ENCODE measurements at places on chromosomes 7 and 10.

GRCh38 chr10:119706521-119707278, 19.1 kb upstream of the INPP5F start:
- DNase-seq = no peak

DNA sequence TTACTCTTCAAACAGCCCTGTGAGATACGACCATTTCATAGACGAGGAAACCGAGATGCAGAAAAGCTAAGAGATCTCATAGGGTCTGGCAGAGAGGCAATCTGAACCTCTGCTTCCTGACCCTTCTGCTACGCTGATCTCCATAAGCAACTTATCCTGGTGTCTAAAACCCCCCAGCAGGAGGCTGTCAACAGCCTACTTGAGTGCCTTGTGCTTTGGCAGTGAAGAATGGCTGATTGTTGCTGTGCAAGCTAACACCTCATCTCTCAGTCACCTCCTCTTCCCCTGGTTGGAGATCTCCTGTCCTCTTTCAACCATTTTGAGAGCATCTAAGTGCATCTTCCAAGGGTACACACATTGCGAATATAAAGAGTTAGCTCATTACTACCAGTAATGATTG, 86.2 kb downstream of the AOAH start:
- no peak for DNase-seq

DNA sequence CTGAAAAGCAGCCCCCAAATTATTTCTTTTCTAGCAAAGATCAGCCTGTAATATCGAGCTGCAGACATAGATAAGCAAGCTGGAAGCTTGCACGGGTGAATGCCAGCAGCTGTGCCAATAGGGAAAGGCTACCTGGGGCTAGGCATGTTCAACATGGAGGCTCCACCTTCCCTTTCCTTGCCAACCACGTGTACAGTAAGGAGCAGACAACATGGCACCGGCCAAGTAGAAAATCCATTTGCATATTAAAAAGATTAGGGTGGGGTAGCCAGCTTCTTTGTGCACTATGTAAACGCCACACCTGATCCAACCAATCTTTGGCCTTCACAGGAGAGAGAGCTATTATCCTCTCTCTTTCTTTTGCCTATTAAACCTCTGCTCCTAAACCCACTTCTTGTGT, 56.7 kb upstream of the SEPHS1 start:
- DNase-seq = no peak

- DNase-seq = no peak
Observed at GRCh38 chr10:121683816-121684215, 85.6 kb upstream of the FGFR2 start.

DNA sequence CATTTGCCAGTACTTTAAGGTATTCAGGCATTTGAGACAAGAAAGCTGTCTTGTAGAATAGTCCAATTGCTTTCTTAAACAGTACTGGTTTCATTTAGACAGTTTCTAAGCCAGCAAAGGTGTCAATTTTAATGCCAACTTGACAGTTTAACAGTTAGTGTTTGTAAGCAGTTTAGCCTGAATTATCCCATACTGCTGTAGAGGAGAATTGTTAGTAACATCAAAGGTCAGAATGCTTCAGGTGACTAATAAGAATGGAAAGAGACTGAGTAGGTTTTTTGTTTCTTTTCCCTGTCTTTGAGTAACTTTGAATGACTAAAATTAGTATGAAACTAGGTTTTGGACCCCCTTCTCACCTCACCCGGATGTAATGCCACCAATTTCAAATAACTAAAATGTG, 29.5 kb upstream of the VDAC2 start:
- no peak for DNase-seq

DNA sequence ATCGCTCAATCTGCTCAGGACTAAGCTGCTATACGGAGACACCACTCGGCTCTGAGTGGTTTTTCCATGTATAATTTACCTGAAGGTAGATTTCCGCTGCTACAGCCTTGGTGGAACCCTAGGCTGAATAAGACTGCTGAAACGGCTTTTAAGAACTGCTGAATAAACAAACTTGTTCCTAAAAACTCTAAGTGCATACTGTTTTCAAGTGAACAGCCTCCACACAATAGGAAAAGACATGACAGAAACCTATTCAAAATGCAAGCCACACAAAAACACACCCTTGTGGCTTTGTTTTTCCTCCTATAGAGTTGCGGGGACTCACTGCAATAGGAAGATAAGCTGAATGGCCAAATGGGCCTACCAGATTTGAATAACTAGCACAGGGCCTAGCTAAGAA, 117.2 kb downstream of the UBE2H start:
- DNase-seq = no peak

DNA sequence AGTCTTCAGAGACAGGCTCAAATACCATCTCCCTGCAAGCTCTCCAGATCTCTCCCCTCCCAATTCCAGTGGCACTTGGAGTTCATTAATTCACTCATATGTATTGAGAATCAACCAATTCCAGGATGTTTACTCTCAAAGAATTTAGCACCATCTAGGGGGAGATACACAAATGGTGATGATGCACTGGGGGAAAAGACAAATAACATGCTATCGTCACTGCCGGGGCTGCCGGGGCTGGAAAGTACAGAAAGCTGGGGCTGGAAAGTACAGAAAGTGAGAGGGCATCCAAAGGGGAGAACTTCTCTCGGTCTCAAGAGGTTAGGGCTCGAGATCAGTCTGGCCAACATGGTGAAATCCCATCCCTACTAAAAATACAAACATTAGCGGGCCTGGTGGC, 118.7 kb downstream of the MKX start:
- DNase-seq = no peak

DNA sequence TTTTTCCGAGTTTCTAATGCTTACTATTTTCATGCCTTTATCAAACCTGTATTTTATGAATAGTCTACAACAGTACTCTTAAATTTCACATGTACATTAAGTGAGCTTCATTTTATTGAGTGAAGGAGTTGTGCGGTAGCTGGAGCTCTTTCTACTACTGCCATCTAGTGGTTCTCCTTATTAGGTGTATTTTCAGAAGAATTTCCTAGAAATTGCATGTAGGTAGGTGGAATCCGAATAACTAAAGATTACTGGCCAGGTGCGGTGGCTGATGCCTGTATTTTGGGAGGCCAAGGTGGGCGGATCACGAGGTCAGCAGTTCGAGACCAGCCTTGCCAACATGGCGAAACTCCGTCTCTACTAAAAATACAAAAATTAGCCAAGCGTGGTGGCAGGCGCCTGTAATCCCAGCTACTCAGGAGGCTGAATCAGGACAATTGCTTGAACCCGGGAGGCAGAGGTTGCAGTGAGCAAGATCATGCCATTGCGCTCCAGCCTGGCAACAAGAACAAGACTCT, 38.3 kb downstream of the LRRC72 start:
- DNase-seq = peak; percentile 68

DNA sequence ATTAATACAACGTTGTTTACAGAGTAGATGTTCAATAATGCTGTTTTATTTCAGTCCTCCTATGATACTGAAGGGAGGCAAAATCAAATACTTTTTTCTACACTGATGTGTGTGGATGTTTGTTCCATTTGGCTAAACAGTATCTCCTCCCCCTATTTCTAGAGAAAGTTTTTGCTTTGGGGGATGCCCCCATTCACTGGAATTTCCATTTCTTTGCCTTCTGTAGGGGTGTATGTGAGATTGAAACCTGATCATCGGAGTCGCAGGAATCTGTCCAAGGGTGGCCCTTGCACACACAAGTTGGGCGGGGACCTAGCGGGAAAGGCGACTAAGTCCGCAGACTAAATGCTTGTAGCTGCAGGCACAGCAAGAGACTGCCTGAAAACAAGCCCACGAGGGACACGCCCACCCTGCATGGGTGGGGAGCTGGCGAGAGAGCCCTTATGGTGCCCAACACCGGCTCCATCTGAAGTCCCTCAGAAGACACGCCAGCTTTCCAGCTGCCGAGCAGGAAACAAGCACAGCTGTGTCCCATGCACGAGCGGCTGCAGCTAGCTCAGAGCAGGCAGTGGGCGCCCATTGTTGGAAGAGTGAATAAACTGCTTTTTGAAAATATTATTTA, 58.0 kb downstream of the ESYT2 start:
- no peak for DNase-seq

Data from astrocyte of the hippocampus (primary cell).